ENCODE measurements at places on chromosomes 3 and 15.
A peak's percentile ranks its signal among the peaks of the same experiment; 100 is the strongest.

GRCh38 chr3:43212914-43213611 lies 73.3 kb upstream of the SNRK start:
- DNase-seq = no peak

GRCh38 chr3:11126653-11127052 lies 27.6 kb upstream of the HRH1 start:
- no peak for DNase-seq

- DNase-seq = no peak
Measured at GRCh38 chr3:143266511-143266910, 146.9 kb downstream of the CHST2 start.

DNA sequence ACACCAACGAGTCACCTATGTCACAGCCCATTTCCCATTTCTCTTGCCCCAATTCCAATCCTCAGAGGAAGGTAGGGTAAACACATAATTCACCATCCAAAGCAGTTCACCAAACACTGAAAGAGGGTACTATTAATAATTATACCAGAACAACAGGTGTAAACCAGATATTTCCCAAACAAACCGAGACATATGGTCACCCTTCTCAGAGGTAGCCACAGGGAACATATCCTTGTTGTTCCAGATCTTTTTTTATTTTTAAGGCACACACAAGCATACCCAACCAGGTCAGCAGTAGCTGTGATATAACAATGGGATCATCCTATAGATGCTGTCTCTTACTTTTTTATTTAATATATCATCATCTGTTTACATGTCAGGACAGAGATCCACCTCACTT lies 24.7 kb downstream of the MAGI1 start:
- DNase-seq = no peak

DNA sequence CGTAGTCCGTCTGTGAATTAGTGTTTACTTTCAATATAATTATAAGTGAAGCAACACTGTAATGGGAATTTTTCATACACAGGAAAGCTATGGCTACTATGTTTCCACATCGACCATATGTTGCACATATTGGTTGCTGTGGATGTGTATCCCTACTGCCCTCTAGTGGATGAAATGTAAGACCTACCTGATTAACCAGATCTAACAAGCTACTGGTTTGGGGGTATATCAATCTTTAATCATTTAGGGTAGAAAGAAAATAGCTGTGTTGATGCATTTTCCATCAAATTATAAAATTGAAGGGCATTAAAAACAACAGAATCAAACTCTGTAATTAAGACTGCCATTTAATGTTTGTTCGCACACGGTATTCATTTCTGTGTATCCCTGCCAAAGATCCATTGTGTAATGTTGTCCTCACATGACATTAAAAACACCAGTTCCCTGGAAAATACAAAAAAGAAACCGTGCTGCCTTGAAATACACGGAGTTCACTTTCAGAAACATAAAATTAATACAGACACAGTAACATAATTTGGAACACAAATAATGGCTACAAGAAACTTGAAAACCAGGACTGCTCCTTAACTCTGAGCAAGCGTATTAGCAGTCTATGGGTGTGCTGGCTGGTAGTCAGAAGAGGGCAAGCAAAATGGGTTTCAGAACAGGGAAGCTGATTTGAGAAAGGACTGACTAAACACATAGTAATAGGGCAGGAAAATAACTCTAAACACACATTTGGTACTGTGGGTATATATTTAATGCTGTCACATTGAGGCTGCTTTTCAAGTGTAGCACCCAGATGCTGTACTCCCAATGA lies 125.1 kb downstream of the TIGIT start:
- no peak for DNase-seq

GRCh38 chr3:69929019-69929418 lies 70.5 kb upstream of the SAMMSON start:
- DNase-seq = no peak

GRCh38 chr3:122789585-122790273 lies 3.9 kb downstream of the HSPBAP1 start:
- no peak for DNase-seq

DNA sequence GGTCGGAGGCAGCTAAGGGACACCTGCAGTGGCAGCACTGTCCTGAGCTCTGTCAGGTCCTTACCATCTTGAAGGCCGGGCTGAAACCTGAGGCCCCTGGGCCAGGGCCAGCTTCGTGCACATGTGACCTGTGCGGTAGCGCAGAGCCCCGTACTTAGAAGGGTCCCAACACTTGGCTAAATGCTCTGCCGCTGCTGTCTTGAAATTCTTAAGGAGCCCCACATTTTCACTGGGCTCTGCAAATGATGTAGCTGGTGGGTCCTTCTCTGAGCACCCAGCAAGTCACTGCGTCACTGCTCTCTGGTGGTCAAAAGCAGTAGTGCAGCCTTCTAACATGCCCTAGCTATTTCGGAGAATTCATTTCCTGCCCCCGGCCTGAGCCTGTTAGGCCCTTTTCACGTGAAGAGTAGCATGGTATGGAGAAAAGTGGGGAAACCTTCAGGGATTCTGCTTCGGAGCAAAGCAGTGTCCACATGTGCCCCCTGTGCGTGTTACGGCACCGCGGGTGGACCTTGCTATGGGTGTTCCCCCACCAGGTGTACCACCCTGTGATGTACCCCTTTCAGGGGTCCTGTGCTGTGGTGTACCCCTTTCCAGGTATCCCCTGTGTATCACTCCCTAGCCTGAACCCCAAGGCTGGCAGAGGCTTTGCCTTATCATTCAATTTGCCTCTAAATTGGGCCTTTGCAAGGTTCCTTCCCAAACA lies 79.7 kb downstream of the TMEM266 start:
- DNase-seq = peak; percentile 89

DNA sequence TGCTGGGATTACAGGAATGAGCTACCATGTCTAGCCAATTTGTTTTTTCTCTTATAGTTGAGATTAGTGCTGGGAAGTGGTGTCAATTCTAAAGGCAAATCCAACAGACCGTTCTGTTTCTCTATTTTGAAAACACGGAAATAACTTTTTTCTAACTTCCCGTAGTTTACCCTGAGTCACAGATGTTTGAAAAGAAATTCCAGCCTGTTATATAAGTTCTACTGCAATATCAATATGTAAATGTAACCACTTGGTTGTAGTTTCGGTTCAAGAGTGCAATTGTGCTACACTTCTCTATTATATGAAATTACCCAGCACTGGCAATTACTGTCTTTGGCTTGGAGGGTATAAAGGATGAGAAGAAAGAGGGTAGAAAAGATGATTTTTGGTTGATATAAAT lies 22.3 kb upstream of the GNB4 start:
- DNase-seq = no peak

GRCh38 chr3:17076940-17077605 lies 192.3 kb downstream of the PLCL2 start:
- no peak for DNase-seq

DNA sequence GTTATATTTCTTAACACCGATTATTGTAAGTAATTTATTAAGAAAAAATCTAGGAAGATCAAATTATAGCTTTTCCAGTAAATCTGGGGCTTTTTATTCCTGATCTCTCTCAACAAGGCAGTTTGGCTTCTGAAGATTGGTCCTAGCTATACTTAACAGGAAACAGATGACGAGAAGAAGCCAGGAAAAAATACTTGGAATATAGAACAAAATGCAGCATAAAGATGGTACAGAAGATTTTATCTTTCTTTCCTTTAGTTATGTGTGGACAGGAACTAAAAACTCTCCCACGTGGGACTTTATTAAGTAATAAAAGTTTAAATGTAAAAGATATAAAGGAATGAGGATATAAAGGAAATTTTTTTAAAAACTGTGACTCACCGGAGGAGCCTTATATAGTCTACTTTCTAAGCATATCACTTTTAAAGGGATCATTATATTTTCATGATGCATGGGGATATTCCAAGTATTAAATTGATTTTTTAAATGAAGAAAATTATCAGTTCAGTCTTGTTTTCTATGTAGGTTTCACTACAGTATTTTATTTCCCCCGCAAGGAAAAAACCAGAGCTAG lies 8.2 kb downstream of the B3GNT5 start:
- no peak for DNase-seq

- DNase-seq = peak; percentile 38
Measured at GRCh38 chr3:194938845-194939531, 253.3 kb downstream of the FAM43A start.

DNA sequence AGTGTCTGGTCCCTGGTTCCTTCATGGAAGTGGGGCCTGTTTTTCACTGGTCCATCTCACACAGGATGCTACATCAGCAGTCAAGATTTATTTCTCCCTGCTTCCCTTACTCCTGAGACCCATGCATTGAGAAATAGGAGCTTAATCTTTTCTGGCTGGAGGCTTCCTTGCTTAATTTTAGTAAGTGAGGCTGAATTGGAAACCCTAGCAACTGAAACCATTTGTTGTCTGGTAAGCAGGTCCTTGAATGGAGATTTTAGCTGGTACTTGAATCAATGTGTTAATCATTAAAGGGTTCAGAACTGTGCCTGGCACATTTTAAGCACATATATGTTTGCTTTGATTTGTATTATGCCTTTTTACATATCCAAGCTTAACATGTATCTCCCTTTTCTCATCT lies 20.2 kb upstream of the MEF2A start:
- no peak for DNase-seq

DNA sequence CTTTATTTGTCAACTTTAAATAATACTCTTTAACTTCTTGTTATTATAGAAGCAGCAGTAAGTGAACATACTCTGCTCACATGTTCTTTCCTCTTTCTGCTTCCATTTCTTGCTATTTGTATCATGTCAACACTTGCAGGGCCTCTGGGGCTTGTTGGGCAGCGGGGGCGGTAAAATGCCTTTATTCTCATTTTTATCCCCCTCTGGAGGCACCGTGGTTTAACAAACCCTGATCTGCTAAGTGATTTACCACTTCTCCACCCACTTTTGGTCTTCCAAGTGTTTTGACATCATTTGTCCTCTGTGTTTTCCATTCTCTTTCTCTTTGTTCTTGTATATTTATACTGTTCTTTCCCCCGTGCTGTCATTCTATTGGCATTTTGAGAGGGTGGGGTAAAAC lies 33.9 kb downstream of the SCN10A start:
- no peak for DNase-seq
